ENCODE measurements at places on chromosomes 4 and X.

DNA sequence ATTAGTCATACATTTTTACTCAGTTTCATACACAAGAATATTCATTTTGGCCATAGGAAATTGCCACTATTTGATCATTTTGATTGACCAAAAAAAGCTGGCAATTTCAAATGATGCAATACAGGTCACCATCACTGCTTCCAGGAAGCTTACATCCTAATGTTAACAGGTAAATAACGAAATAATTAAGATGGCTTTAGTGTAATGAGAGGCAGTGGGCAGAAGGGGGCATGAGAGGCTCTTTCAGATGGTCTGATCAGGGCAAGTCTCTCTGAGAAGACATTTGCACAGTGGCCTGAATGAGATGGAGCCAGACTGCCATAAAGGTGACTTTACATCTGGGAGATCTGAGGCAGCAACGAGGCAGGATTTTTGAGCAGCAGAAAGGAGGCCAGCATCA, 170.7 kb downstream of the SLIT2 start:
- peak; percentile 3 for DNase-seq

DNA sequence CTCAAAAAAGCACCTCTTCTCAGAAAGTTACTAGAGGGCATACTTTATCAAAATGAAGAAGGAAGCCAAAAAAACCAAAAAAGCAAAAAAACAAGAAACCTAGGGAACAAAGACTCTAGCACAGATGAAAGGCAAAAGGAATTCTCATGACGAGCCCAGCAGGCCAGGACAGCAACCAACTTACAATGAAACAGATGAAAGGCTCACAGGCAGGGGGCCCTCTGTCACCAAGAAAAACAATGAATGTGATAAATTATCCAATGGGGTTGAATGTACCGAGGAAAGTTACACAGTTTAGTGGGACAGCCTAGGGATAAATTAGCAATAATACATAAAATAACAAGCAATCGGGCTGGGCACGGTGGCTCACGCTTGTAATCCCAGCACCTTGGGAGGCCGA, 79.0 kb downstream of the GPR82 start:
- DNase-seq = no peak

DNA sequence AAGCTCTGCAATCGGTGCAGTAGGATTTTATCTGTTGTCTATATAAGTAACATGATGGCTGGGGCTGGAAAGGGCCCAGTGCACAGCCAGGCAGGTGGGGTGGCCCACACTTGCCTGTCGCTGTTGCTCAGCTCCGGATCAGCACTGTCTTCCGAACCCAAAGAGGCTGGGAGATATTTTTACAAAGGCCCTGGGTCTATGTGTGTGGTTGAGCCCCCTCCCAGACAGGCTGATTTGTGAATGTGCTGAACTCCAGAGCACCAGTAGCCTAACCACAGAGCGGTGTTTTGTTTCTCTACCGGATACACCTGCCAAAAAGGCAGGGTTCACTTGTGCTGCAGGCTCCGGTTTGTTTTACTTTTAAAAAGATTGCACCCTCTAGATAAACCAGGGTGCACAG, 33.5 kb upstream of the CHRNA9 start:
- peak; percentile 31 for DNase-seq

DNA sequence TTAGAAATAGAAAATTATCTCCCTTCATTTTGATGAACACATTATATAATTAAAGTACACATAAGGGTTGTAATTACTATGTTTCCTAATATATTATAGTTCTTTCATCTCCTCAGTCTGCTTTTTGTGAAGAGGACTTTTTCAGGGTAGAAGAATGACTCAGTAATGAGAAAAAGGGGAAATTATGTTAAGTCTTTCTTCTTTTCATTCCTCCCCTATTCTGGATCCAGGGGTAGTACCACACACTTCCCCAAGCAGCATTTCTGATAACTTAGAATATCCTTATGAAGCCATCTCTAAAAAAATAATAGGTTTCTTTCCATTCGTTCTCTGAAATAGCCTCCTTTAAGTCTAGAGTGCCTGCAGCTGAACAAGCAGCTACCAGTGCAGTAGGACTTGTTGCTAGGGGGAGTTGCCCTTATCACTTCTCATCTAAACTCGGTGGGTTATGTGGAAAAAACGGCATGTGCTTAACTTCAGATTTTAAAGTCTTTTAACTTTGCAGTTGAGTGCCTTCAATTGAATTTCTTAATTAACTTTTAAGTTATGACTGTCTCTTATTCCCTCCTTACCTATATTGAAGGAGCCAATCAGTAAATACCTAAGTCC, 184.8 kb downstream of the ARHGAP24 start:
- no peak for DNase-seq

DNA sequence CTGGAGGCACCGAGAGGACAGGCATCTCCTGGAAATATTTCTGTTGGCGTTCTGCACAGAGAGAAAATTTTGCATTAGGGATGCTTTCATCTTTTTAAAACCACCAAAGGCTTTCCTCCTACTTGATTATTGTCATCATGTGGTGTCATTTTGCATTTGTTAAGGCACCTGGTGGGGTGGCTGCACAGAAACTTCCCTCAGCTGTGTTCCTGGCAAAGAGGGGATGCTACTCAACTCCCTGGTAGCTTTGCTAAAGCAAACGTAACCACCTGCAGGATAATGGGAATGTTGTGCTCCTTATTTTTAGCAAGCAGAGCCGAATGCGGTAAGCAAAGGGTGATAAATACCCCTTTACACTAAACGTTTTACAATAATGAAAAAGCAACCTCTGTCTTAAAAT, 229.8 kb downstream of the STIM2 start:
- DNase-seq = no peak

DNA sequence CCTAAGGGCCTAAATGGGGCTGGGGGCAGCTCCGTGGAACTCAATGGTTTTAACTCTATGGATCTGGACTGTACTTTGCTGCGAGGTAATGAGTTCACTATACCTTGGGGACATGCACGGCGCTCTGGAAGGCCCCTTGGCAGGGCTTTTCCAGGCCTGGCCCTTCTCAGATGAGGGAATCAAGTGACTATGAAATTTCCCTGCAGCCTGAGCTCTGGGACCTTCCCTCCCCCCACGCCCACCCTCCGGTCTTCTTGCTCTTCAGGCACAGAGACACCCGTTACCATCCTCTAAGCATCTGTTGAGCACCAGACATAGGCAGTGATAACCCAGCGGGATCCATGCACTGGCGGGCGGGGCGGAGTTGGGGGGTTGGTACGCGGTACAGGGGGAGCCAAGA, 109.2 kb downstream of the PSAPL1 start:
- DNase-seq = no peak

DNA sequence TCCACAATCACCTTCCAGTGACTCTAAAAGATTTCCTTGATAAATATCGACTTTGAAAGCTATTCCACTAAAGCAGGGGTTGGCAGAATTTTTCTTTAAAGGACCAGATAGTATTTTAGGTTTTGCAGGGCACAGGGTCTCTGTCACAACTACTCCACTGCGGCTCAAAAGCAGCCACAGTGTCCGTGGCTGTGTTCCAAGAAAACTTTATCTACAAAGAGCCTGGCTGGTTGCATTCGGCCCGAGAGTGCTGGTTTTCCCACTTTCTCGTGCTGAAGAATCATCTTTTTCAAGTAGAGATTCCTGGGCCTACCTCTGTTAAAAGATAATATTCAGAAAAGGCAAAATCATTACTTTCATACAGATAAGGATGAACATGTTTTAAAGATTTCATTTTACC, 55.6 kb downstream of the TSPAN7 start:
- DNase-seq = no peak

DNA sequence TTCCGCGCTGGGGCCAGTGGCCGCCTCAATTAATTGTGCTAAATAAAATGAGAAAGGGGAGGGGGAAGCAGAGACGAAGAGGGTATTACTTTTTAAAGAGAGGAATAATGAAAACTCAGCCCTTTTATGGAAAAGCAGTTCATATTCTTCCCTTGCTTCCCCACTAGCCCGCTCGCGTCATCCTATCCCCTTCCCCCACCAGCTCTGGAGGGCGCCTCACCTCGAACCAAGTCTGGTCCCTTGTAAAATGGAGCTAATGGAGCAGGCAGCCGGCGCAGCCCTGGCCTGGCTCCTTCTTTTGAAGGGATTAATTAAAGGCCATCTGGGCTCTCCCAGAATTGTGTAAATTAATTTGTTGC, 511 bp upstream of the NKX6-1 start:
- DNase-seq = no peak

DNA sequence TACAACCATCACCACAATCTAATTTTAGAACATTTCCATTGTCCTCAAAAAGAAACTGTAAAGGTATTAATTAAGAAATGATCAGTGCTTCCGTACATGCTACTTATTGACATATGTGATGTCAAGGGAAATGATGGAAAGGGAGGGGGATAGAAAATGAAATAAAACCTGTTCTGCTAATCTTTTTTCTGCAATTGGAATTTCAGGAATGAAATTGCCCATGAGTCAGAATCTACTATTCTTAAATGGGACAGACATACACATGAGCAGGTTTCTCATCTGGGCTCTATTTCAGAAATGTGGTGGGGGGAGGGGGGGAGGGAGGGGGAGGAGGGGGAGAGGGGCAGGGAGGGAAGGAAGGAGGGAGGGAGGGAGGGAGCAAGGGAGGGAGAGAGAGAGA, 91.0 kb downstream of the SHROOM4 start:
- DNase-seq = no peak

All from stimulated activated CD4-positive, alpha-beta T cell treated with anti-CD3 and anti-CD28 coated beads, Interleukin-4, amount 100 ng/mL, for 1 hour (primary cell).